ENCODE measurements at places on chromosomes 7 and 10. TPM values are rescaled to one million over a fixed set of nuclear protein-coding genes. Genes with fewer than 3 reads are reported as not detected.

- DNase-seq = no peak
Observed at GRCh38 chr7:85634951-85635350, 448.1 kb upstream of the SEMA3D start.

- no peak for DNase-seq
Observed at GRCh38 chr7:158371856-158372255, 215.8 kb downstream of the PTPRN2 start.

DNA sequence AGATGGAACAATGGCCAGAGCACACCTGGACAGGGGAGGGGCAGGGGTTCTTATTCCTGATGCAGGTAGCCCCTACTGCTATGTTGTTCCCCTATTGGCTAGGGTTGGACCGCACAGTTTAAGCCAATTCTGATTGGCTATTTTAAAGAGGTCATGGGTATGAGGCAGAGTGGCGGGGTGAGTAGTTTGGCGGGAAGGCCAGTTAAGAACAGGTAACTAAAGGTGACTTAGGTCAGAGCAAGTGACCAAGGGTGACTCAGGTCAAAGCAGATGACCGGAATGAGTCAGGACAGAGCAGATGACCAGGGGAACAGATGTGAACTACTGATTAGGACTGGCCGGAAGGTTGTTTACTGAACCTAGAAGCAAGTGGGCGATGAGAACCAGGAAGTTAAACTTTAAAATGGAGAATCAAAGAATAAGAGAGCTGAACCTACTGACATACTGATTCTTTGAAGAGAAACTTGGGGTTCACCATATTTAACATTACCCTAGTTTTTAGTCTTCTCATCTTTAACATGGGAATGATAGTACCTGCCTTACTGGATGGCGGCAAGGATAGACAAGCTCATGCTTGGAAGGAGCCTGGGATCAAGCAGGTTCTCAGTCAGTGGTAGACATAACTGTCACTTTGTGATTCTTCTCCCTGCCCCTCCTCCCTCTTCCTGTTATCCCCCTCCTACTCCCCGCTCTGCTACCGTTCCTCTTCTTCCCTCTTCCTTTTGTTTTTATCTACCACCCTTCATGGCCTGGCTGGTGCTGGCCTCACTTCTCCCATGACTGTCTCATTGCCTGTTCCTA is 55.0 kb downstream of the CCNY start:
- no peak for DNase-seq

DNA sequence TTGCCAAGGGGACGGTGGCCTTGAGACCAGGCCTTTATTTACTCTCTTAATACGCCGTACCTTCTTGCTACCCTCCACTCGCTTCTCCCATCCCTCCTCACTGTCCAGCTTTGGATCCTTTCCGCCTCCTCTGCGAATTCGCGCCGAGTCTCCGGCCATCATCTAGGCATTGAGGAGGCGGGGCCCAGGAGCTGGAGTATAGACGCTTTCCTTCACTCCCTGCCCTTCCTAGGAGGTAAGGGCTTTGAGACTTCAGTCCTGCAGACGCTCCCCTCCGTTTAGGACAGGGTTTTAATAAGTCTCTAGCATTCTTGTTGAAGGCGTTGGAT is 538 bp downstream of the TFAM start:
- peak; percentile 28 for DNase-seq

GRCh38 chr10:77433546-77433945 is 204.1 kb downstream of the KCNMA1 start:
- DNase-seq = no peak

GRCh38 chr7:138245682-138246081 is 169.4 kb downstream of the AKR1D1 start:
- no peak for DNase-seq

DNA sequence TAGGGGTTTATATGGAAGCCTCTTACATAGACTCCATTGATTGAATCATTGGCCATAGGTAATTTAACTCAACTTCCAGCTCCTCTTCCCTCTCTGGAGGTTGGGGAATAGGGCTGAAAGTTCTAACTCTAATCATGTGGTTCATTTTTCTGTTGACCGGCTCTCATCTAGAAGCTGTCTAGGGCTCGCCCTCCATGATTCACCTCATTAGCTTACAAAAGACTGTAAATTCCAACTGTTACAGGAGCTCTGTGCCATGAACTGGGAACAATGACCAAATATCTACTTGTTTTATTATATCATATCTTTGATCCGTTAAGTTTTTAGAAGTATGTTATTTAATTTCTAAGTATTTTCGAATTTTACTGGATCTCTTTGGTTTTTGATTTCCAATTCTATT is 263.0 kb downstream of the TCF7L2 start:
- DNase-seq = no peak

- no peak for DNase-seq
Observed at GRCh38 chr10:5536486-5537081, 11.8 kb downstream of the CALML3 start.

DNA sequence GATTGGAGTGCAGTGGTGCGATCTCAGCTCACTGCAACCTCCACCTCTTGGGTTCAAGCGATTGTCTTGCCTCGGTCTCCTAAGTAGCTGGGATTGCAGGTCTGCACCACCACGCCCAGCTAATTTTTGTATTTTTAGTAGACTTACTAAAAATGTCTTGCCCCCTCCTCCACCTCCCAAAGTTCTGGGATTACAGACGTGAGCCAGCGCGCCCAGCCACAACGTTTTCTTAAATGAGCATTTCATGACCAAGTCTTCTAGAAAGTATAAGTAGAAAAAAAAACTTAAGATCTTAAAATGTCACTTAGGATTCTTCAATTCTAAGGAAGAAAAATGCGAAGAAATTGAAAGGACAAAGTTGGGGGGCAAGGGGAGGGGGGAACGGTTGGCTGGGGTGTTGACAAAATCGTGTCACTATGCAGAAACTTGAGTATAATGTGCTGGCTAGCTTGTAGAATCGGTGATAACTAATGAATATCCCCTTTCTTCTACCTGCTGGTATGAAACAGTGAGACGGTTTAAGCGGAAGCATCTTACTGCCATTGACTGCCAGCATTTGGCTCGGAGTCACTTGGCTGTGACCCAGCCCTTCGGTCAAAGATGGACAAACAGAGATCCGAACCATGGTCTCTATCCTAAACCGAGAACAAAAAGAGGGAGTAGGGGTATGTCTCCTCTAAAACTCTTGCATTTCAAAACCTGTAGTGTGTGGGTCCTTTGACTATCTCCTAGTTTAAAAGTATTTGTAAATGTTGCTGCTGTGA is 12.7 kb downstream of the FBH1 start:
- no peak for DNase-seq

Gene PNLIPRP3
- not detected for total RNA-seq

Gene TMEM270
- total RNA-seq = not detected

Gene TPK1
- 26.4 TPM for total RNA-seq

Gene TBC1D12
- total RNA-seq = 0.25 TPM

Gene PLXDC2
- total RNA-seq = not detected

Gene SDK1
- total RNA-seq = 2.0 TPM

Gene DLX5
- total RNA-seq = not detected

Gene RNF32
- total RNA-seq = 0.31 TPM
